ENCODE measurements at places on chromosomes 4 and X.
A peak's percentile ranks its signal among the peaks of the same experiment; 100 is the strongest.

DNA sequence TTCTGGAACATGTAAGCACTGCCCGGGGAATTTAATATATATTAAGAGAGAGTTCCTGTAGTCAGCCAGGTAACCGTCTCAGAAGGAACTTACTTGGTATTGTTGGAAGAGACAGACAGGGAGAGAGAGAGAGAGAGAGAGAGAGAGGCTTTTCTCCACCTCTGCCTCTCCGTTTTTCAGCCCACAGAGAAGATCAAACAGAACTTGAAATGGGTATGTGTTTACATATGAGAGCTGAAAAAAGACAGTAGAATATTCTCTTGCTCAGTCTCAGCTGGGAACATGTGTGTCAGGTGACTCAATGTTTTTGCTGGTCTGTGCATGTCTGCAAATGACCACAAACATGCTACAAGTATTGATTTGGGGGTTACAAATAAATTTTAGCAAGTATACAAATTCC is 81.9 kb downstream of the MAGED1 start:
- no peak for DNase-seq

DNA sequence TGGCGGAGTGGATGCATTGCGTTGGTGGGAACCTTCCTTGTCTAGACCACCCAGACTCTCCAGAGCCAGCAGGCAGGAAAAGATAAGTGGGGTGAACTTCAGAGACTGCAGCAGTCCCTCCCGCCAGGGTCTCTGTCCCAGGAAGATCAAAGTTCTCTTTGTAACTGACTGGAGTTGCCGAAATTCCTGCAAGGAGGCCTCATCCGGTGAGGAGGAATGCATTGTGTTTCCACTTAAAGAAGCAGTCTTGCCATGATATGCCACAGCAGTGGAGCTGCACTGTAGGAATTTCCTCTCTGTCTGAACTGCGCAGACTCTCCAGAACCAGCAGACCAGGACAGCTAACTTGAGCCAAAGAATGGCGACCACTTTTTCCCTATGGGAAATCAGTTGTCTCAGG is 1190.4 kb downstream of the TECRL start:
- no peak for DNase-seq

DNA sequence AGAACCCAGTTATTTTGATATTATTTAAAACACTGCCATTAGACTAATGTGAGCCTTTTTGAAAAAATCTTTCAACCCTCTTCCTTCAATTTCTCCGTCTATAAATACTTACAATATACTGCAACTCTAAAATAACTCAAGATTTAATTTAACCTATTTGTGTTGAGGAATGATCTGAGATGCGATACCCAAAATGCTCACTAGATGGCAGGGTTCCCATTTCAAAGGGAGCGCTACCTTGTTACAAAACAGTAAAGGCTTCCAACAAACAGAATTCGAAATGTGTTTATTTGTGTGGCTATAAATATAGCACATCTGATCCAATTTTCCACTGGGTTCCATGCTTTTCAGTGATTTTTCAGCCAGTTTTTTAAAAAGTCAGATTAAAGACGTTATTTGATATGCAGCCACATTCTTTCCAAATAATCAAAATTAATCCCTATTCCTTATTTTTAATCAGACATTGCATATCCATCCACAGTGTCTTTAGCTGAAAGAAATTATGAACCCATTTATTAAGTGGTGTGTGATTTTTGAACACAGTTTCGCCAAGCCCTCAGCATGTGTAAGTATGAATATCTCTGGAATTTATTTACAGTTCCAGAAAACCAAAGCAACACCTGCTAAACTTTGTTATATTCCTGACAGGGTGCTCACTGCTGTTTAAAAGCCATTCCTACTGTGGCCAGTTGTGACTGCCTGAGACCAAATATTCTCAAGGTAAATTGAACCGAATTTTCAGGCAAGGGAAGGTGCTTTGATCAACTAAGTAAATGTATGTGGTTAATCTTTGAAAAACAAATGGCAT is 668.0 kb upstream of the LCORL start:
- DNase-seq: no peak

DNA sequence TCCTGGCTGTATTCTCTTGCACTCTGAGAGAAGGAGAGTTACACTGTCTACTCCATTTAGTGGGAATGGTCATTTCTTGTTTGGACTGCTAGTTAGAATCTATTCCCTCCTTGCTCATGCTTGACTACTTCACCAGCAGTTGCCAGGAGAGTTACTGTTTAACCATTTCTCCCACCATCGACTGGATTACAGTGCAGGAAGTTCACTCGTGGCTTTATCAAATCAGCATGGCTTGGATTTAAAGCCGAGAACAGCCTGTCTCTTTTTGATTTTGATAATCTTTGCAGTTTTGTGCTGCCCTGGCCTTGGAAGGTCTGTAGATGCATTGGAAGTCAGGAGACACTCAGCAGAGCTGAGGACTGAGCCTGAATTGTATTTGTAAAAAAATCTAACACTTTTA is 3.2 kb downstream of the GBA3 start:
- no peak for DNase-seq

DNA sequence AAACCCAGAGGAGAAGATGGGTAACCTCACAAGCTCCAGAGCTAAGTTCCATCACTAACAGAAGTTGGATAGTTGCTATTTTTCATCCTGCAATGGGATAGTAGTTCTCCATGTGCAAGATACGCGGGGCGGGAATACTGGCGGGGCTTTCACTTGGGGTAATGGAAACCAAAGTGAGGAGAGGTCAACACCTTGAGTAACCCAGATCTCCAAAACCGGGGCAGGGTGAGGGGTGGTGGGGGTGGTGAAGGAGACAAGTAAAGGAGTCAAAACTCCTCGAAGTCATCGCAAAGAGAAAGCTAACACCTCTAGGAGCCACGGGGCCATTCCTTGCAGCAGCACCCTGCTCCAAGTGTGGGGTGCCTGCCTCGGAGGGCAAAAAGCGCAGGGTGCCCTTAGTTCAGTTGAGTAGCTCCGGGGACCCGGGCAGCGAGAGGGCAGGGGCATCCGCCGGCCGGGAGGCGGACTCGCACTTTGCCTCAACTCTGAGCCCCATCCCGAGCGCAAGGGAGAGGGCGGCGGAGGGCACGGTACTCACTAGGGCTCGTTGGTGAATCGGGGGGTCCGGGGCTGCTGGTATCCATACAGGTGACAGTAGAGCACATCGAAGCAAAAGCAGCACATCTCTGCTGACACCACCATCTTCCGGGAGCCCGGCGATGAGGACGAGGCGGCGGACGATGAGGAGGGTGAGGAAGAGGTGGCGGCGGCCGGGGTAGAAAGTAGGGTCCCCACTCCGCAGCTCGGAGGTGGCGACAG is 645 bp downstream of the AMMECR1 start:
- DNase-seq: peak; percentile 49

DNA sequence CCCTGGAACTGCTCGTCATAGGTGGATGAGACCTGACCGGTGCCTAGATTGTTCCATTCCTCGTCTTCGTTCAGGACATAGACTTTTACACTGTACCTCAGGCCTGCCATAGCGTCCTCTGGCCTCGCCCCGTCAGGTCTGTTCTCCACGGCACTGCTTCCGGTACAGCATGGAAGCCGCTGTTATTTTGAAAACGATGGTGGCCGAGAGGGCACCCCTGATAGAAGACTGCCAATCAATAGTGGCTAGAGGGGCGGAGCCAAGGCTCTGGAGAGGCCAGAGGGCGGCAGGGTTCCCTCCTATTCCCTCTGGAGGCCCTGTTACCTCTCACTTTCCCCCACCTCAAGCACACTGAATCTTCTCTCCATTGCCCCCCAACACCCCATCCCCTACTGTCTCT is at the start of gene PPP4R3C:
Gene PPP4R3C, minus strand, starts transcription at position 155 of the 400 bp plus-strand sequence. Its CDS starts 45 bp downstream, at position 110.
- no peak for DNase-seq

- DNase-seq: no peak
Measured at GRCh38 chrX:14946606-14947155, 73.5 kb downstream of the MOSPD2 start.

GRCh38 chr4:13329963-13330362 is 154.2 kb downstream of the RAB28 start:
- DNase-seq: no peak

- no peak for DNase-seq
Measured at GRCh38 chr4:45663628-45664081, 460.2 kb downstream of the GABRG1 start.

- no peak for DNase-seq
Measured at GRCh38 chr4:143389579-143390195, 53.0 kb downstream of the GAB1 start.

- DNase-seq: no peak
Measured at GRCh38 chrX:30246769-30247489, at the start of gene MAGEB1. MAGEB1 (plus strand) TSS chrX:30247146; CDS start chrX:30250494, 3,348 bp downstream.

GRCh38 chr4:7648544-7649395 is 214.0 kb upstream of the PSAPL1 start:
- no peak for DNase-seq

DNA sequence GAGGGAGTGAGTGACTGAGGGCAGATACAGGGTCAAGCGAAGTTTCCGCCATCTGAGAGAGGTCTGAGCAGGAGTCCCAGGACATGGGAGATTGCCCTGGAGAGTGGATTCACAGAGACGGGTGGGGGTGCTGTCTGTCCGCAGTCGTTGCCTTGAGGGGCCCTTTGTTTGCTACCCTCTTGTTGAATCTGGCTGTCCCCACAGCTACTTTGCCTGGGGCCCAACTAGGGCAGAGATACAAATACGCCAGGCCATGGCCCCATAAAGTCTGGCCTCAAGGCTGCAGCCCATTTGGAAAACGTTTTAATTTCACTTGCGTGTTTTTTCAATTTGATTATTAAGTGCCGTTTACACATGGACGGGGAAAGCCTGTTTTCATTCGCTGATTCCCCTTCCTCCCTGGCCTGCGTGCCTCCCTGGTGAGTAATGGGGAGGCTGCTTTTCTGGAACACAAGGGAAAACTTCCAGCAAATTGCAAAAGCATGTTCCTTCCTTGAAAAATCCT is 134.4 kb downstream of the SMIM20 start:
- DNase-seq: peak; percentile 70

- DNase-seq: no peak
Measured at GRCh38 chr4:24287096-24287495, 297.3 kb downstream of the DHX15 start.

DNA sequence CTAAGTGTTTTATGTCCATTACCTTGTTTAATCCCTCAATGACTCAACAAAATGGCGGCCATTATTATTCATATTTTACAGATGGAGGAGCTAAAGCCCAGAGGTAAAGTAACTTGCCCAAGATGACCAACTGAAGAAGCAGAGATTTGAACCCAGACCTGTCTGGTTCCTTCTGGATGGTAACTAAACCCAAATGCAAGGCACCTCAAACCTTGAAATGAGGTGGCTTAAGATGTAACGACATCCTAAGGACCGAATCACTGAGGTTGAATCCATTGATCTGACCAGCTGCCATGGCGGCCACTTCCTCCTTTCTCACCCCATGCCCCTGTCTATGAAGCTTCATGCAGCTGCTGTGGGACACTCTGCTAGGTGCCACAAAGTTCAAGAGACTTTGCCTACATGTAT is 932 bp downstream of the TLR10 start:
- no peak for DNase-seq

GRCh38 chr4:47669946-47670345 is 167.9 kb downstream of the CORIN start:
- no peak for DNase-seq

GRCh38 chr4:96037705-96038104 is 197.8 kb downstream of the PDHA2 start:
- DNase-seq: no peak

GRCh38 chr4:180635281-180635680 is 1607.9 kb upstream of the TENM3 start:
- no peak for DNase-seq

- no peak for DNase-seq
Measured at GRCh38 chr4:65561164-65561563, 109.1 kb downstream of the EPHA5 start.

GRCh38 chr4:22978656-22979055 is 285.9 kb downstream of the GBA3 start:
- DNase-seq: no peak

- DNase-seq: peak; percentile 27
Measured at GRCh38 chr4:6134612-6135220, 65.6 kb downstream of the JAKMIP1 start.

- no peak for DNase-seq
Measured at GRCh38 chr4:29278585-29278984, 1441.6 kb upstream of the PCDH7 start.

GRCh38 chr4:23153076-23153475 is 460.3 kb downstream of the GBA3 start:
- DNase-seq: no peak

GRCh38 chrX:13232484-13232883 is 87.4 kb downstream of the ATXN3L start:
- no peak for DNase-seq

DNA sequence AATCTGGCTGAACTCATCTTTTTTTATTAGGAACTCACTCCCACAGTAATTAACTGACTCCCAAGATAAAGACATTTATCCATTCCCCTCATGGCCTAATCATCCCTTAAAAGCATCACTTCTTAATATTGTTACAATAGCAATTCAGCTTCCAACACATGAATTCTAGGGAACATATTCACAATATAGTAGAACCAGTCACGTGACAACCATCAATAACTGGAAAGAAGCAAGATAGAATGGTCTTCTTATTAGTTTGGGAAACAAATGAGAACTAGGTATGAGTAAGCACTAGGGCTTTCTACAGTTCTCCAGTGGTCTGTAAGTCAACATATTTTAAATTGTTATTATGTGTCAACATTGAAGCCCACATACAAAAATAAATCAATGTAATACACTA is 170.1 kb downstream of the KLHL4 start:
- no peak for DNase-seq

DNA sequence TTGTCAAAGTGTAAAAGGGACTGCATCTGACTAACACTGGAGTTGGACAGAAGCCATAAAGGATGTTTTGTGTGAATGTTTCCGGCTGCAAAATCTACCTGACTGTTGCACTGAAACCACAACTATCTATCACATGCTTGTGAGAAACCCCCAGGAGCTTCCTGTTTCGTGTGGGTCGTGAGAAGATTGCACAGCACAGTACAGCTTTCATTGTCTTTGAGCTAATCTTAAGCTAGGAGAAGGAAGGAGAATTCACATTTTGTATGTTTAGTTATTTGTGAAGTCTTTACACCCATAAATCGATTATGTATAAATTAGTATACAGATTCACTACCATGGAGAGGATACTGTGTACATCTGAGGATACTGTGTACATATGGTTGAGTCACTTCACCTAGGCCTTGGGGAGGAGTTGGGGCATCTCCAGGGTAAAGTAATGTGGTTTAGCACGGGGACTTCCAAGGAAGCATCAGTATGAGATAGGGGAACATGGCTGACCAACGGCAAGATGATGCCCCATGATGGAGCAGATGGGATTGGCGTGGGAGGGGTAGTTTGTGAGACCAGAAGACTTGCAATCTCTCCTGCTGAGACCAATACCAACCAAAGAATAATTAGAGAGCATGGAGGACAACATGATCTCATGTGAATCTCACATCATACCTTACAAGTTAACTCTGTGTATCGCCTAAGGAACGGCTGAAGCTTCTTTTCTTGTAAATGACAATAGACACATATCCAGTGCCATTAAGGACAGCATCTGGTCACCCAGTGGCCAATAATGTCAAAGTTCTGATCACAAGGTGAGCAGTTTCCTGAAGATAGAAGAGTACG is 43.1 kb upstream of the FAM9C start:
- DNase-seq: no peak

GRCh38 chrX:100447655-100448397 is 37.8 kb upstream of the PCDH19 start:
- DNase-seq: peak; percentile 47
